ENCODE measurements at places on chromosomes 16 and 17.
A peak's percentile ranks its signal among the peaks of the same experiment; 100 is the strongest.

DNA sequence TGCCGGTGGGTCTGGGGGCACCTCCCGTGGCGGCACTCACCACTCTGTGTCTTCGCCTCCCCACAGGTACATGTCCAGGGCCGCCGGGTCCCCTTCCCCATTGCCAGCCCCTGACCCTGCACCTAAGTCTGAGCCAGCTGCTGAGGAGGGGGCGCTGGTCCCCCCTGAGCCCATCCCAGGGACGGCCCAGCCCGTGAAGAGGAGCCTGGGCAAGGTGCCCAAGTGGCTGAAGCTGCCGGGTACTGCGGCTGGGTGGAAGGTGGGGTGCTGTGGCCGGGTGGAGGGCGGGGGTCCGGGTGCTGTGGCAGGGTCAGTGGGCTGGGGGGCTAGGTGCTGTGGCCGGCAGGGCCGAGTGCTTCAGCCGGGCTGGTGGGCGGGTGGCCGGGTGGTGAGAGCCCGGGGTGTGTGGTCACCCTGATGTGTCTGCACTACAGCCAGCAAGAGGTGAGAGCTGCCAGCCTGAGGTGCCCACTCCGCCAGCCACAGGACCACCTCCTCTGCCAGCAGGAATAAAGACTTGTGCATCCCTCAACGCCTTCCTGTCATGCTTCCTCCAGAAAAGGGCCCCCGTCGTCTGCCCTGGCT is 5.7 kb downstream of the CENPX start:
- DNase-seq: no peak

DNA sequence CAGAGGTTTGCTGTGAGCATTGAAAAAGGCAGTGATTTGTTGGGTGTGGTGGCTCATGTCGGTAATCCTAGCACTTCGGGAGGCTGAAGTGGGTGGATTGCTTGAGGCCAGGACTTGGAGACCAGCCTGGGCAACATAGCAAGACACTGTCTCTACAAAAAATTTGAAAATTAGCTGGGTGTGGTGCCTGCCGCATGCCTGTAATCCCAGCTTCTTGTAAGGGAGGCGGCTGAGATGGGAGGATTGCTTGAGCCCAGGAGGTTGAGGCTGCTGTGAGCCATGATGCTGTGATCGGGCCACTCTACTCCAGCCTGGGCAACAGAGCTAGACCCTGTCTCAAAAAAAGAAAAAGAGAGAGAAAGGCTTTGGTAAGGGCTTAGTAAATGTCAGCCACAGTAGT is 7.0 kb upstream of the NPIPB2 start:
- no peak for DNase-seq

- DNase-seq: no peak
These were observed 673 bp upstream of the CHD9 start for GRCh38 chr16:53053967-53054669.

DNA sequence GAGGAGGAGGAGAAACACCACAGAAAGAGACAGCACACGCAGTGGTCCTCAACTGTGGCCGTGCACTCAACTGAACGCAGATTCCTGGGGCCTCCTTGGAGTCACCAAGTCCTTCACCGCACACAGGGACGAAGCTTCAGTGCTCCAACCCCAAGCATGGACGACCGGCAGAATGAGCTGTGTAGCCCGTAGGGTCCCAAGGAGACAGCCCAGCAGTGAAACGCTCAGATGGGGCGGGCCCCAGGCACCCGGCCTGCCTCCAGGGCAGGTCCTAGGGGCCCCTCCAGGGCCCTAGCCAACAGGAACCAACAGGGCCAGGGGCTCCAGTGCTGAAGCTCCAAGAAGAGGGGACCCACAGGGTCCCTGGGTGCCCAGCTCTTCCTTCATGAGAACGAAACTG is 13.2 kb downstream of the RAB40B start:
- DNase-seq: no peak

DNA sequence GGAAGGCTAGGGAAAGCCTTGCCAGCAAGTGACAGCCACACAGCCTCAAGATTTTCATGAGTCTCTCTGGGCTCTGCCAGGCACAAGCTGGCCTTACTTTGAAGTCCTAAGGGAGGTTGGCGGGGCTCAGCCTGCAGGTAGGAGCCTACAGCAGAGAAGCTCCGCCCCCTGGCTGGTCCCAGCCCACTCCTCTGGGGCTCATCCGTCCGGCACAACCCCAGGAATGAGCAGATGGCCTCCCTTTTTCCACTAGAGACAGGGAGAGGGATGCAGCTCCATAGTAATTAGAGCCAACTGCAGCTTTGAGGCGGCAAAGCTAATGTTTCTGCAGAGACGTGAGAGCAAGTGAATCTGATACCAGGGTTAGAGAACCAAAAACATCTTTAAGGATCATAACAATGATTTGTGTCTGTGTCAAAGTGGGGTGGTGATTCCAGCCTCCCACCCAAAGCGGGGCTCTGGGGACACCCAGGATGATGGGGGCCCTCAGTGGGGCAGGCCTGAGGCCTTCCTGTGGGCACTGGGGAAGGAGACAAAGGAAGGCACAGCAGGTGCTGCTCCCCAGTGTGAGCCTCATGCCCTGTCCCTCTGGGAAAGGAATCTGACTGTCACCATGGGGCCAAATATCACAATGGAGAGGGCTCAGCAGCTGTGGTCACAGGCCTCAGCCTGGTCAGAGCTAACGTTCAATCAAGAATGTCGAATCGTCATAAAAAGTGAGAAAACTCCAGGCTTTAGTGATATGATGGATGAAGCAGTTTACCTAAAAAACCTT is 61.5 kb downstream of the RBFOX3 start:
- DNase-seq: no peak

GRCh38 chr17:80424878-80425765 is 10.2 kb downstream of the ENDOV start:
- DNase-seq: no peak

DNA sequence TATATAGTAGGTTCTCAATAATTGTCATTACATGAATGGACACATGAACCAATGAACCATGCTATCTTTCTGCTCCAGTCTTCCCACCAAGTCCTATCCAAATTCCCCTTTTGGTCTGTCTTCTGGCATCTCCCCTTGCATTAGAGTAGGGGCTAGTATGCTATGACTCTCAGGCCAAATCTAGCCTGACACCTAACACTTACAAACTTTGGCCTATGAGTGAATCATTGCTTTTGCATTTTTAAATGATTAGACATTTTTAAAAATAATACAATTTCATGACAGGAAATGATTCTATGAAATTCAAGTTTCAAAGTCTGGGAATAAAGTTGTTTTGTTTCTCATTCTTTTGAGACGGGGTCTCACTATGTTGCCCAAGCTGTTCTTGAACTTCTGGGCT is 102.5 kb upstream of the MAF start:
- no peak for DNase-seq

GRCh38 chr16:10992797-10993196 is 48.4 kb downstream of the CLEC16A start:
- DNase-seq: no peak

DNA sequence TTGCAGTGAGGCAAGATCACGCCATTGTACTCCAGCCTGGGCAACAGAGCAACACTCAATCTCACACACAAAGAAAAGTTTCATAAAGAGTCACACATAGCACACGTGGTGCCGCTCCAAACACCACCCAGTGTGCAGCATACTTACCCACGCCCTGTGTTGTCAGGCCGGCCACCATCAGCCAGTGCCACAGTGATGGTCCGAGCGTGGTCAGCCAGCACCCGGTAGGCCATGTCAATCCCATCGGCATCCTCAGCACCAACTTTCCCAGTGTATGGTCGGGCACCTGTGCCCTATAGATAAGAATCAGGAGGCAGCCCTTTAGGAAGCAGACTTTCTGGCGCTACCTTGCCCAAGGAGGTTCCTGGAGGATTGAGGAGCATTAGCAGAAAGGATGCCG is 17.7 kb upstream of the EXOSC6 start:
- DNase-seq: no peak

GRCh38 chr17:2466931-2467330 is 44.8 kb downstream of the METTL16 start:
- no peak for DNase-seq

- DNase-seq: no peak
These were observed 37.5 kb downstream of the IL21R start for GRCh38 chr16:27439271-27440018.

- no peak for DNase-seq
These were observed 19.5 kb upstream of the GSE1 start for GRCh38 chr16:85593494-85594221.

DNA sequence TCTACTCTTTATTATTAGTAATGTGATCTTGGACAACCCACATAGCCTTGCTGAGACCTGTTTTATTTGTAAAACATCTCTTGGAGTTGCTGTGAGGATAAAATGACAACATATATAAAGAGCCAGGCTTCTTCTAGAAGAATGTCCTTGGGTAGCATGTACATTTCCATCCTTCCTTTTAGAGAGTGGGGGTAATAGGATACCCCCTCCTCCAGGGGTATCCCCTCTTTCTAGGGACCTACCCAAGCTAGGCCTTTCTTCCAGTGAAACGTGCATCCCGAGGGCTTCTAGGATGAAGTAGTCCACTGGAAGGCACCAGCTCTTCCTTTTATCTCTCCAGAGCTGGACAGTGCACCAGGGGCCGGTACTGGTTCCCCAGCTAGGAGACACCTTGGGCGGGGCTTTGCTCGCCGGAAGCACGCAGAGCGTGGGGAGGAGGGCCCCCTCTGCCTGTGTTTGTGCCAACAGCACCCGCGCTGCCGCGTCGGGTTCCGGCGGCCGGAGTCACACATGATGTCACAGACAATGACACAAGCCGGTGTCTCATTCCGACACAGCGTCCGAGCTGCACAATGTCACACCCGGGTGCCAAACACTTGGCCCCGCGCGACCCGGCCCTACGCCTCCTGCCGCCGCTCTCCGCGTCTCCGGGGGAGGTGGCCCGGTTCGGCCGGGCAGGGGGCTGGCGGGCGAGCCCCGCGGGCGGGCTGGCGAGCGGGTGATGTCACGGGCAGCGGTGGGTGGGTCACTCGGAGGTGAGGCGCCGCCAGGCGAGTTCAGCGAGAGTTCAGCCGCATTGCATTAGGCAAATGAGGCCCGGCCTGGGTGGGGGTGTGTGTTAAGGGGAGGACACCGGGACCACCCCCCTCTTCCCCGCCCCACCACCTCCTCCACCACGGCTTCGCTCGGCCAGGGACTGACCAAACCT is 23.4 kb downstream of the GJD3 start:
- peak; percentile 69 for DNase-seq

DNA sequence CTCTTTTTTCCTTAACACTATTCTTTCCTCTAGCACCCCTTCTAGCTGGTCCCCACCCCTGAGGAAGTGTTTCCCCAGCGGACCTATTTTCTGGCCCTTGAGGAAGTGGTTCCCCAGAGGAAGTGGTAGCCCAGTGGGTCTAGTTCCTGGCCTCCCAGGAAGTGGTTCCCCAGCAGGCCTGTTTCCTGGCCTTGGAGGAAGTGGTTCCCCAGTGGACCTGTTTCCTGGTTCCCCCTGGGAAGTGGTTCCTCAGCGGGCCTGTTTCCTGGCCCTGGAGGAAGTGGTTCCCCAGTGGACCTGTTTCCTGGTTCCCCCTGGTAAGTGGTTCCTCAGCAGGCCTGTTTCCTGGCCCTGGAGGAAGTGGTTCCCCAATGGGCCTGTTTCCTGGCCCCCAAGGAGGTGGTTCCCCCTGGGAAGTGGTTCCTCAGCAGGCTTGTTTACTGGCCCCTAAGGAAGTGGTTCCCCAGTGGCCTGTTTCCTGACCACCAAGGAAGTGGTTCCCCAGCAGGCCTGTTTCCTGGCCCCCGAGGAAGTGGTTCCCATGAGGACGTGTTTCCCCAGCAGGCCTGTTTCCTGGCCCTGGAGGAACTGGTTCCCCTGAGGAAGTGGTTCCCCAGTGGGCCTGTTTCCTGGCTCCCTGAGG is 58.3 kb downstream of the NTN1 start:
- DNase-seq: no peak

DNA sequence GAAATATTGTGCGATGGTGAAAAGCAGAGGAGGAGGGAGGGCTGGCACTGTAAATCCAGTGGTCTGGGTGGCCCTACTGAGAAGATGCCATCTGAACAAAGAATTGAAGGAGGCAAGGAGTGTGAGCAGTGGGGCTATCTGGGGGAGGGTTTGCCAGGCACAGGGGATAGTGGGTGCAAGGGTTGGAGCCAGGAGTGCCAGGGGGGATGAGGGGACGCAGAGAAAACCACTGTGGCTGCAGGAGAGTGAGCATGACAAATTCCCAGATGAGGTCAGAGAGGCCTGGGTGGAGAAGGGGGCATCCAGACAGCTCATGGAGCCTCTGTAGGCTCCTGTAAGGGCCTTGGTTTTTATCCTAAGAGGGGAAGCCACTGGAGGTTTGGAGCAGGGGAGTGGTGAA is 4.8 kb downstream of the XYLT2 start:
- no peak for DNase-seq

DNA sequence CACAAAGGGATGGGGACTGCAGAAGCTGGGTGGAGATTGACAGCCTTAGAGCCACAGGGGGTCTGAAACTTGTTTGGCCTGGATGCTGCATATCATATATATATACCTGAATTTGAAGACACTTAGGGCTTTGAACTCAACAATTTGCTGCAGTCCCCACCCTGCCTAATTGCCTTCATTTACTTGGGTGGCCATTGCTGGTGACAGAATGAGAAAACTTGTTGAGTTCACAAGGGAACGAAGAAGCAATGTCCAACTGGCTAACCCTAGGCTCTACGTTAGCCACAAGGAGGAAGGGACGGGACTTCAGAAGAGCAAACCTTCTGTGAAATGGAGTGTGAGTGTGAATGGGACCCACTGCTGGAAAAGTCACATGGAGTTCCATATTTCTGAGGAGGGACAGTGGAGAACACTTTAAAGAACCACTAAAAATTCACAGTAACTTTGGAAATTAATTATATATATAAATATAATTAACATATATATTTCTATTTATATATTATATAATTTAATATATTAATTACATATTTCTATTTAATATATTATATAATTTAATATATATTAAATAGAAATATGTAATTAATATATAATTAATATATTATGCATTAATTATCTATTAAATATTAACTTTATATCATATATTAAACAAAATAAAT is 215.3 kb upstream of the SOX9 start:
- no peak for DNase-seq

- no peak for DNase-seq
These were observed 53.6 kb upstream of the TBX2 start for GRCh38 chr17:61345825-61346666.

- DNase-seq: no peak
These were observed 78.1 kb downstream of the GP2 start for GRCh38 chr16:20249211-20249610.

- DNase-seq: no peak
These were observed 8.9 kb upstream of the RBFOX3 start for GRCh38 chr17:79619636-79620206.
